ENCODE measurements at places on chromosomes 2 and 18.

- no peak for DNase-seq
These were observed 469.5 kb upstream of the SALL3 start for GRCh38 chr18:78510091-78510490.

DNA sequence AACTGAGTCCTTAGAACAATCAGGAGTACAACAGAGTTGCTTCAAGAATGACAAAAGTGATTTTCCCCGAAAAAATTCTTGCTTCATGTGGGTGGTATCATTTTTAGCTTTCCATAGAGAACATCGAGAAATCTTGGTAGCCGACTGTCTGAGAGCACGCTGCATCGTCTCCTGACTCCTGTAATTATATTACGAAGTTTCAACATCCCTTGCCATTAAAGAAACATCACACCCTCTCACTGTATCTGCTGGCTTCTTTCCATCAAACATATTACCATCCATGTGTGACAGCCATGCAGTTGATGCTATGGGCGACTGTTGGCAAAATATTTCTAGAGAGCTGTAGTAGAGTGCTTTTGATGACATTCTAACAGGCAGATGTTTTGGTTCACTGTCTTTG, 311.2 kb downstream of the CMPK2 start:
- DNase-seq = no peak

GRCh38 chr2:139514951-139515350, 734.8 kb upstream of the NXPH2 start:
- DNase-seq = no peak

- no peak for DNase-seq
These were observed 195.2 kb downstream of the SH3BP4 start for GRCh38 chr2:235146871-235147565.

DNA sequence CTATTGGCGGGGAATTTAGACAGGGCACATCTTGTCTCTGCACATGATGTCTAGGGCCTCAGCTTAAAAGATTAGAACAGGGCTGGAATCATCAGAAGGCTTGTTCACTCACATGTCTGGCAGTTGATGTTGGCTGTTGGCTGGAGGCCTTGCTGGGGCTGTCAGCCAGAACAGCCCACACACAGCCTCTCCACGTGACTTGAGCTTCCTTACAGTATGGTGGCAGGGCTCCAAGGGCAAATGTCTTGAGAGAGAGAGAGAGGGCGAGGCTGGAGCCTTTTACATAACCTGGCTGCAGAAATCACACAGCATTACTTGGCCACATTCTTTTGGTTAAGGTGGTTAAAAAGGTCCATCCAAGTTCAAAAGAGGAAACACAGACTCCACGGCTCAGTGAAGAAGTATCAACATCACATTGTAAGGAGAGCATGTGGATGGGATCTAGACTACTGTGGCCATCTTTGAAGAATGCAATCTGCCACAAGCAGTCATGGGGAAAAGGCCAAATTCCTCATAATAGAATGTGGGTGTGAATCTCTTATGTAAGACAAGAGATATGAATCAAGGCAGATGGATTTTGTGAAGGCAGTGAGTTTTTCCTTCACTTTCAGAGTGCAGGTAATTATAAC, 30.4 kb downstream of the SRSF7 start:
- DNase-seq = peak; percentile 57

DNA sequence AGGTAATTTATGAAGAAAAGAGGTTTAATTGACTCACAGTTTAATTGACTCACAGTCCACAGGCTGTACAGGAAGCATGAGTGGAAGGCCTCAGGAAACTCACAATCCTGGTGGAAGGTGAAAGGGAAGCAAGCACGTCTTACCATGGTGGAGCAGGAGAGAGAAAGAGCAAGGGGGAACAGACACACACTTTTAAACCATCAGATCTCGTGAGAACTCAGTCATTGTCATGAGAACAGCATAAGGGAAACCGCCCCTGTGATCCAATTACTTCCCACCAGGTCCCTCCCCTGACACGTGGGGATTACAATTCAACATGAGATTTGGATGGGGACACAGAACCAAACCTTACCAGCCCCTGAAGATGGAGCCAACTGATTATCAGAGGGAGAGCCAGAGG, 11.2 kb upstream of the PUM2 start:
- no peak for DNase-seq

- no peak for DNase-seq
These were observed 148.2 kb downstream of the FAM161A start for GRCh38 chr2:61705625-61706024.

- peak; percentile 91 for DNase-seq
These were observed 4.1 kb downstream of the REG1B start for GRCh38 chr2:79083597-79084251.

- DNase-seq = no peak
These were observed 2.0 kb upstream of the ITGA6 start for GRCh38 chr2:172425336-172425735.

GRCh38 chr2:86075886-86076285, 29.8 kb downstream of the POLR1A start:
- no peak for DNase-seq

DNA sequence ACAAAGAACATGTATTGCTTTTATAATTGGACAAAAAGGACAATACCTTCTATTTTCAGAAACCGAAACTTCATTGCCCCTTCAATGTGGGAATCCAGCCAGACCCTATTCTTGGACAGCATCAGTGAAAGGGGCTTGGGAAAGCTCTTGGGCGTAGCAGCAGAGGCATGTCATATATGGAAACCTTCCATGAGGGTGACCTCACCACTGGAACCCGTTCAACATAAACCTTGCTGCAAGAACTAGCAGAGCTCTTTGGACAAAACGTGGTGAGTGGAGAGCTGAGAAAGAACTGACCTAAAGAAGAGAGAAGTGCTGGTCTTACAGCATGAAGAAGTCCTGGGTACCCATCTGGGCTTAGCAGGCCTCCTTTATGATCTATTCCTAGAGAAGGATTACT, 22.7 kb upstream of the ACTG2 start:
- DNase-seq = no peak

- DNase-seq = peak; percentile 71
These were observed 45.8 kb upstream of the PDK1 start for GRCh38 chr2:172510088-172510487.

- no peak for DNase-seq
These were observed 217.6 kb downstream of the NDUFA10 start for GRCh38 chr2:239807568-239807967.

DNA sequence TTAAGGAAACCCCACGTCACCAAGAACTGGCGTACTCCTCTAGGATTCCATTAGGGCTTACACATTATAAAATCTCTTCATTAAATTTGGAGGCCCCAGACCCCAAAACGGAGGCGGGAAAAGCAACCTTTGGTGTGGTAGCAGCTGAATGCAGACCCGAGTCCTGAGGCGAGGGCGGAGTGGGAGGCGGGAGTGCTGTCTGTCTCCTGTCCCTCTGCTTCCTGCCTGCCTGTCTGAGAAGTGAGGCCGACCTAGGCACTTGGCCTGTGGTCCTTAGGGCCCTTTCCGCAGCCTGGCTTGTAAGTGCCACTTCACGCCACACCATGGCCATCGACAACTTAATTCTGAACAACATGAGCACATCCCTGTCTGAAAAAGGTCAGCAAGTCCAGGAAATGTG, 102.1 kb downstream of the RTN4 start:
- DNase-seq = no peak

DNA sequence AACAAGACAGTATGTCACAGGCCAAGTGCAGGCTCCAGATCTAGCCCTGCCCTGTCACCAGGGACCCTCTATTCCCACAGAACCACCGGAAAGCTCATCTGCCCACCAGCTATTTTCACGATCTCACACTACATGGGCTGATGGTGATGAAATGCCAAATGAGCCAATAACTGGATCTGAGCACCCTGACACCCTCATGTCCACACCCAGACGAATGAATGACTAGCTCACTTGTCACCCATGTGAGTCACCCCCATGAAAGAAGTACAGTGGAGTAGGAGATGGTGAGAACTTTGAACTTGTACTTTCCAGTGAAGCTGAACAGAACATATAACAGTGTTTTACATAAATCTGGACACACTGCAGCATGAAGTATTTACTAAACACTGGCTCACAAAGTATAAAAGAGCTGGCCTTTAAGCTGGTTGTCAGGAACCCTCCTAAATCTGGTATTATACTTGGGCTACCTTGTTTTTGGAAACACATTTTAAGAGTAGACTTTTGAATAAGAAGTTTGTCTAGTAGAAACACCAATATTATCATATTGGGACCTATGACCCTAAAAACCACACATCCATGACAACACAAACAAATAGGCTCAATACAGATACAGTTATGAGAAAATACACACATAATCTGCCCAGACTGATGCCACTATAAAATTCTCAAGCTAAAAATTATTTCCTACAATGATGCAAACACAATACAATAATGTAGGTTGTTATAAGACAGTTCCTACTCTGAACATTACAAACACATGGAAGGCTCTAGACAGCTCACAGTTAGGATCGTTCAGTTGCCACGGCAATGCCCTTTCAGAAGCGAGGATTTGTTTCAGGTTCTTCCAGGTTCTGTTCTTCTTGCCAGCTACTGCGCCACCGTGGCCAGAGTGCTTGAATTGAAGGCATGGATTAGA, 19.0 kb downstream of the INO80C start:
- DNase-seq = no peak

GRCh38 chr2:160632084-160632975, 138.7 kb upstream of the RBMS1 start:
- DNase-seq = no peak

- DNase-seq = no peak
These were observed 351.9 kb downstream of the CDH2 start for GRCh38 chr18:27824841-27825681.

DNA sequence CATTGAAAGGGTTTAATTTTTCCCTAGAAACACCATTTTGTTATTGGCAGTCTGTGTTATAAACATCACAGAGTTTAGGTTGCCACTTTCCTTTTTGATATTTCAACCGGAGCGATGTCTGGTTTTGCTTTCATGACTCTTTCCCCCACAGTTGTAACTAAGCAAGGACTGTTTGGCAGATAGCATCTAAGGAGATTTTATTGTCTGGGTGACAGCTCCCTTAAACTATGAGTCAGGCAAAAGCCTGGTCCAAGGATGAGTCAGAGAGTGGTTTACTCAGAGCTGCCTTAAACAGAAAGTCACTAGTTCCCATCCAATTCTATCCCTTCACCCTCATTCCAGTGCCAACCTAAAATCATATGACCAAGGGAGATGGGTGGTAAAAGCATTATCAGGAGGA, 341.6 kb upstream of the VWC2L start:
- peak; percentile 31 for DNase-seq

GRCh38 chr2:169415233-169415748, 53.0 kb upstream of the LRP2 start:
- DNase-seq = peak; percentile 86

DNA sequence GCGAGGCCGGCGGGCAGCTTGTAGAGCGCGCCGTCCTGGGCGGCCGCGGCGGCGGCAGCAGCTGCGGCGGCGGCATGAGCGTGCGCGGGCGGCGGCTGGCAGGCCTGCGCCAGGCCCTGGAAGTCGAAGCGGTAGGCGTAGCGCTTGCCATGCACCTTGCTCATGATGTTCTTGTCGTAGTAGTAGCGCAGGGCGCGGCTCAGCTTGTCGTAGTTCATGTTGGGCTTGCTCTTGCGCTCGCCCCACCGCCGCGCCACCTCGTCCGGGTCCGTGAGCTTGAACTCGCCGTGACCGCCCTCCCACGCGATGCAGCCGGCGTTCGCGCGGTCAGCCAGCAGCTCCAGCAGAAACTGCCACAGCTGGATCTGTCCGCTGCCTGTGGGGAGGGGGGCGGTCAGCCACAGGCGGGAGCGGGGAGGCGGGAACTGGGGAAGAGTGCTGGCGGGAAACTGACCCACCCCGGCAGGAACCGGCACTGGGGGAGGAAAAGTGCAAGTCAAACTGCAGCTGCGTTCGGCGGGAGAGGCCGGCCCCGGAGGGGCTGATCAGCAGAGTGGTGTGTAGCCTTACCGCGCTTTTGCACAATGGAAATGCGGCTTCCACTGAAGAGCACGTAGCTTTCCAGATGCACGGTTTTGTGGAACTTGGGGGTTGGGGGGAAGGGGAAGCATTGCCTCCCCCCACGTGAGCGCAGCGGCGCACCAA, 3.0 kb downstream of the FEV start:
- DNase-seq = peak; percentile 58

GRCh38 chr18:72965616-72966015, 97.8 kb upstream of the NETO1 start:
- no peak for DNase-seq

GRCh38 chr2:28338831-28339321, 53.8 kb upstream of the FOSL2 start:
- no peak for DNase-seq

DNA sequence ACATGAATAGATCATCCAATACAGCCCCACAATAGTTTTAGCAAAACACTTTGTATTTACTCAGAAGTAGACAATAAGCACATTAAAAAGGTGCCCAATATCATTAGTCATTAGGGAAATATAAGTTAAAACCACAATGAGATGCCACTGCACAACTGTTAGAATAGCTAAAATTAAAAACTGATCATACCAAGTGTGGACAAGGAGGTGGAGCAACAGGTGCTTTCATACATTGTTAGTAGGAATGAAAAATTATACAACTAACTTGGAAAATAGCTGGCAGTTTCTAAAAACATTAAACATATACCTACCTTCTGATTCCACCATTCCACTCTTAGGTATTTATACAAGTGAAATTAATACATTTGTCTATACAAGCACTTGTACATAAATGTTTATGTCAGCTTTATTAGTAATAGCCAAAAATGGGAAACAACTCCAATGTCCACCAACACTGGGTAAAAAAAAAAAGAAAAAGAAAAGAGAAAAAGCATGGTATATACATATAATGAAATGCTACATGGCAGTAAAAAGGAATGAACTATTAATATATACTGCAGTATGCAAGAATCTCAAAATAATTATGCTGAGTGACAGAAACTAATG, 27.6 kb upstream of the UBE2E3 start:
- DNase-seq = no peak

GRCh38 chr2:167908786-167909185, 338.6 kb downstream of the STK39 start:
- peak; percentile 31 for DNase-seq

DNA sequence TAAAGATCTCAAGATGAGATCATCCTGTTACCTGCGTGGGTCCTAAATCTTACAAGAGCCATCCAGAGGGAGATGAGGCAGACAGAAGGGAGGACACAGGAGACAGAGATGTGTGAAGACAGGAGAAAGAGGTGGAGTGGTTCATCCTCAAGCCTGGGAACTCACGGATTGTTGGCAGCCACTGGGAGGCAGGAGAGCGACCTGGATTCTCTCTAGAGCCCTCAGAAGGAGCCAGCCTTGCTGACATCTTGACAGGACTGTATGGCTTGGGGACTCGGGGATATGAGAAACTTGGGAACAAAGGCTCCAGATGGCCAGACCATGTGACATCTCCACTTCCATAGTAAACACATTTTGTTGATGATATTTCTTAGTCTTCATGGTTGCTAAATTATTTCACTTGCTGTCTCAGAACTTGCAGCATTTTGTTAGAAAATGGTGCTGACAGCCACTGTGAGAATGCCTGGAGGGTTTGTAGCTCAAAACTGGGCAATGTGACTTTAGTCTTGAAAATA, 57.8 kb upstream of the MC2R start:
- no peak for DNase-seq

GRCh38 chr2:86592547-86593230, 29.4 kb upstream of the CHMP3 start:
- DNase-seq = no peak
